Suppressor macrophage treated with lipopolysaccharide for 1 hour (primary cell): ENCODE measurements at places on chromosomes 4 and X.

GRCh38 chrX:13165266-13166189 is 121.1 kb upstream of the FAM9C start:
- no peak for DNase-seq

DNA sequence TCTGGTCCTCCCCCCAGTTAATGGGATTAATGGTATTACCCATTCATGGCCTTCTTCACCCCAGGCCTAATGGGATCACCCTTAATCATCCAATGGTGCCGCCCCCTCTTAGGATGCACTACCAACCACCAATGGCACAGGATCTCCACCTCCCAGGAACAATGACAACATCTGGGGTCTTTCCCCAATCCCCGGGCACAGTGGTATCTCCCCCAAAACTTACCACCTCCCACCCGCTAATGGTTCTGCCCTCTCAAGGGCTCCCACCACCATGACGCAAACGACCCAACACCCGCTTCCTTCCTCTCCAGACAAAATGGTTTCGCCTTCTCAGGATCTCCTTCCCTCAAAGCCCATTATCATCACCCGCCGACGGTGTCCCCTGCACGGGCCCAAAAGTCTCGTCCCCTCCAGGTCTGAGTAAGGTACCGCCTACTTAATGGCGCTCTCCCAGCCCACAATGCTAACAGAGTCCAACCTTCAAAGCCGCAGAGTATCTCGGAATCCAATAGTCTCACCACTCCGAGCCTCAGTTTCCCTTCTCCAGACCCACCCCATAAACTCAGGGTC is 458 bp downstream of the GRIPAP1 start:
- DNase-seq, result peak; percentile 77

- peak; percentile 59 for DNase-seq
Observed at GRCh38 chr4:94304365-94304971, 38.2 kb downstream of the HPGDS start.

GRCh38 chrX:56733459-56734046 is 4.5 kb downstream of the NBDY start:
- DNase-seq, result peak; percentile 78

- no peak for DNase-seq
Observed at GRCh38 chrX:153634832-153635231, 12.2 kb upstream of the DUSP9 start.

DNA sequence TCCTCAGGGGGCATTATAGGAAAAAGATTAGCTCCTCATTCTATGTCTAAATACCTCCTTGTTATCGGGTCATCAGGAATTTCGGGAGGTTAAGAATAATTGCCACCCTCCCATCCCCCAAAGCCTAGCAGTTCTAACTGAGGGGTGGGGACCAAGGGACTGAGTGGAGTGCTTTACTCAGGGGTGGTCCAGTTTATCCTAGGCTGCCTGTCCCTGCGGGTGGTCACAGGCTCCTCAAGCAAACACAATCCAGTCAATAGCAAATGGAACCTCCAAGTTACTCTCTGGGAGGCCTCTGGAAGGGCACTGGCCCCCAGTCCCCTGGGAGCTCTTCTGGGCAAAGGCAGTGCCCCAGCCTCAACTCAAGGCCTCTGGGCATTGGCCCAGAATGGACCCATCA is 6.7 kb downstream of the ELF4 start:
- DNase-seq, result no peak

DNA sequence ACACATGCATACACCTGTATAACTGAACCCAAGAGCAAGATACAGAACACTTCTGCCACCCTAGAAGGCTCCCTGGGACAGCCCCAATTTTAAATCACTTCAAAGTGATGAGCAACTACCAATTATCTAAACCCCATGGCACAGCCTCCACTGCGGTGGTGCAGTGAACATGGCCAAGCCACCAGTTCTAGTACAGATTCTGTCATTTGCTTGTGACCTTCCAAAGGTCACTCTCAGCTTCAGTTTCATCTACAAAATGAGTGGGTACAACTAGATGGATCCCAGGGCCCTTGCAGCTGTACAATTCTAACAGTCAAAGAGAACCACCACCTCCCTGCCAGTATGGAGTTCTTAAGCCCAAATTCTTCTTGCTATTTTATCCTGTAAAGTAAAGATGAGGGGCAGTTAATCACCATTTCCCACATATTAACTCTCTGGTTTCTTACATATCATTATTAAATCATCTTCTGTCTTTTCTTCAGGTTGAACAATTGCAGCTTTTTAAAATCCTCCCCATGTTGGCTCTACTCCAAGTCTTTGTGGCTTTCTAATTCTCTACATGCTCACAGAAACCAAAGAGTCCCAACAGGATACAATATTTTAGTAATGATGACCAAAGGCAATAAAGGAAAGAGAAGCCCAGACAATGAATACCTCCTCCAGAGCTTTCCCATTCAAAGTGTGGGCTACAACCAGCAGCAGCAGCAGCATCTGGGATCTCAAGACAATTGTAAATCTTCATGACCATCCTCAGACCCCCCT is 39.0 kb upstream of the GPM6B start:
- DNase-seq, result no peak

GRCh38 chr4:167492007-167492406 is 257.7 kb upstream of the SPOCK3 start:
- no peak for DNase-seq

DNA sequence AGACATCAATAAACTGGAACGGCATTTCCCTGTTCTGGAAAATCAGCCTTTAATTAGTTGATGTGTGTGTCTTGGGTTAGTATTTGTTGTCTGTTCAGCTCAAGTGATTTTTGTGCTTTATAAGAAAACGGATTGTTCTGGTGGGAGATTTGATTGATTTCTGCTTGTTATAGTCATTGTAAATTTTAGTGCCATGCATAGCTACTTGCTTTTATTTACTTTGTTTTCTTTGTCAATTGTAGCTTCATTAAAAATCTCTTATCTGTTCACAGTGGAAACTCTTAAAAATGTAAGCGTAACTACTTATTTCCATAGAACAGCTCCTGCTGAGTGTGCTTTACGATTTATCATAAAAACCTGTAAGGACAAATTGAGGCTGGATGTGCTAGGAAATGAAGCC is 253.2 kb downstream of the TENM3 start:
- DNase-seq, result no peak

GRCh38 chr4:158056689-158057245 is 116.1 kb downstream of the GASK1B start:
- DNase-seq, result no peak

GRCh38 chrX:72120837-72121236 is 10.9 kb downstream of the RTL5 start:
- no peak for DNase-seq

GRCh38 chrX:18701621-18702361 is 5.7 kb upstream of the PPEF1 start:
- DNase-seq, result no peak

DNA sequence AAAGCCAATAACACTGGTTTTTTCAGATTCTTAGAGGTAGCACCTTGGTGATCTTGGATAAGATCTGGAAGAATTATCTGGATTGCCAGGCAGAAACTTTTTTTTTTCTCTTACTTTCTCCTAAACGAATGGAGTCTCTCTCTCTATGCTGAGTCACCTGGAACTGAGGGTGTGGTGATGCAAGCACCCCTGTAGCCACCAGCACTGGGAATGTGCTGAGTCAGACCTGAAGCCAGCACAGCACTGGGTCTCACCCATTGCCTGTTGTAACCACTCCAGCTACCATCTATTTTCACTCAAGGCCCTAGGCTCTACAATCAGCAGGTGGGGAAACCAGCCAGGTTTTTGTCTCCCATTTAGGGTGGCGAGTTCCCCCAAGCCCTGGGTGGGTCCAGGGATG is 923.8 kb downstream of the RAPGEF2 start:
- DNase-seq, result no peak

- DNase-seq, result no peak
Observed at GRCh38 chrX:68725756-68726365, 78.4 kb downstream of the STARD8 start.

DNA sequence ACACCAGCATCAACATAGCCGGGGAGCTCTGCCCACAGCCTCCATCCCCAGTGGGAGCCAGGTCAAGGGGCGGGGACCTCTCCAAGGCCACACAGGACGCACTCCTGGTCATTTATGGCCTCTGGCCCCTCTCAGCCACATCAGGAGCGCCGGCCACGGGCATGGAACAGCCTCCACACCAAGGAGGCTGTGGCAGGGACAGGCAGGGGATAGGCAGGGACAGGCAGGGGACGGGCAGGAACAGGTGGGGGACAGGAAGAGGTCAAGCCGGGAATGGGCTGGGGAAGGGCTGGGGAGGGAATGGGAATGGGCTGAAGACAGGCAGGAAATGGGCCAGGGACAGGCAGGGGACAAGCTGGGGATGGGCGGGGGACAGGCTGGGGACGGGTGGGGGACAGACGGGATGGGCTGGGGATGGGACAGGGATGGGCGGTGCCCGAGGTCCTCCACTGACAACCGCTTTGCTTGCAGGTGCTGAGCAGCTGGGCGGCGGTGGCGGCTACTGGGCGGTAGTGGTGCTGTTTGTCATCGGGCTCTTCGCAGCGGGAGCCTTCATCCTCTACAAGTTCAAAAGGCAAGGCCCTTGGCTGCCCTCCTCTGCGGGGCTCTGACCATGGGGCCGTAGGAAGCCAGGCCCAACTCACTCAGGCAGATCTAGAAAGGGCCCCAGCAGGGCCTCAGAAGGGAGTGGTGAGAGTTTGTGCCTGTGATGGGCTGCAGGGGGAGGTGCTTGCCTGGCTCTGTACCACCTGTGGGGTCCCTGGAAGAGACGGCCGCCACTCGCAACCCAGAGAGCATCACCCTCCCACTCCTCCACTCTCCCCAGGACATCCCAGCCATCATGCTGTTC is 205.6 kb downstream of the AFAP1 start:
- no peak for DNase-seq

DNA sequence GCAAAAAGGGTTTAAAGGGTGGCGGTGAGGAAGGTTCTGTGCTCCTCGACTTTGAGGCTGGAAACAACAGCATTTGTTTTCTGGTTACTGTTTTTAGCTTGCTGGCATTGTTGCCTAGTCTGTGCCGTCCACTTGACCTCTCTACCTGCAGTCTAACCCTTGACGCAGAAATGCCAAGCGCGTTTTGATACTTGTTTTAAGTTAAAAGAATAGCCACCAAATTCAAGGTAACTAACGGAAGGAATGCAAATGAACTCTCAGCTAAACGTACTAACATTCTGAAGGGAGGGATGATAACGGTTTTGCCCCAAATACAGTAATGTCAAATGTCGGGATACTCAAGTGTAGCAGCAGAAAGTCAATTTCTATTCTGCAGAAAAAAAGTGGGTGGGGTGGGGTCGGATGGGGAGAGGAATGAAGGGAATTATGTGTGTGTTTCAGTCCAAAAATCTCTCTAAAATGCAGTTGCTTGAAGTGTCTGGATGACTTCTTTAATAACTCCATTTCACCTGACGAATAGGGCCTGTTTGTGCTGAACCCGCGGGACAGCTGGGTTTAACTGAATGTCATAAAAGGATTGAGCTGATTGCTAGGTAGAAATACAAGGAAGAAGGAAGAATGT is 3.4 kb upstream of the NKX6-1 start:
- no peak for DNase-seq

- no peak for DNase-seq
Observed at GRCh38 chrX:117610806-117611205, 505.8 kb downstream of the KLHL13 start.

- DNase-seq, result peak; percentile 71
Observed at GRCh38 chr4:138035781-138036258, 206.3 kb downstream of the SLC7A11 start.

DNA sequence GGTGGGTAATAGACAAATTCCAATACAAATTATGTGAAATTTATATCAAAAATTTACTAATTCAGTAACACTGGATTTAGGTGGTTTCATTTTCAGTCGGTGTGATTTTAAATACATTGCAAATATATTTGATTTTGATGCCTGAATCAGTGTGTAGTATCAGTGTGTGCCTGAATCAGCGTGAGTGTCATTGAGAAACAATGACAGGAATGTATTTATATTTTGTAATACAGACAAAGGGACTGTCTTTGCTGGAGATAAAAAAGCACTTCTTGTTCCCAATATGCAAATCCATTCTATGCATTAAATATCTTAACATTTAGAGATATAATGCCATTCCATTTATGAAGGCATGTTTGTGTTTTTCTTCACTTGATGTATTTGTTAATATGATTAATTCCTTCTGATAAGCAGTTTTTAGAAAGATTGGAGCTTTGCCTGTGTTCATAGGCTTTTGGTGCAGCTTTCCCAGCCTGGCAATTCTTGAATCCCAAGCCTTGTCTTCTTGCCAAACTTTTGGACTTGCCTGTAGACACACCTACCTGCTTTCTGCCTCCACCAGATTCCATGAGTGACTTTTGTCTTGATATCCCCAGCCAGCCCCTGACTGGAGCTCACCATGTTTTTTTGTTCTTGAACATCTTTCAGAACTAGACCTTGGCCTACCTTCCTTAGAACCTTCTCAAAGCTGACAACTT is 243.8 kb downstream of the ADGRL3 start:
- DNase-seq, result no peak

GRCh38 chrX:8873102-8873501 is 71.9 kb upstream of the FAM9A start:
- no peak for DNase-seq

- peak; percentile 16 for DNase-seq
Observed at GRCh38 chrX:101191217-101191750, 28.3 kb upstream of the DRP2 start.

GRCh38 chr4:78949735-78950134 is 10.5 kb upstream of the PAQR3 start:
- DNase-seq, result no peak
